NB4 (cell line): ENCODE measurements at places on chromosomes 16 and 17.
A peak's percentile ranks its signal among the peaks of the same experiment; 100 is the strongest.

DNA sequence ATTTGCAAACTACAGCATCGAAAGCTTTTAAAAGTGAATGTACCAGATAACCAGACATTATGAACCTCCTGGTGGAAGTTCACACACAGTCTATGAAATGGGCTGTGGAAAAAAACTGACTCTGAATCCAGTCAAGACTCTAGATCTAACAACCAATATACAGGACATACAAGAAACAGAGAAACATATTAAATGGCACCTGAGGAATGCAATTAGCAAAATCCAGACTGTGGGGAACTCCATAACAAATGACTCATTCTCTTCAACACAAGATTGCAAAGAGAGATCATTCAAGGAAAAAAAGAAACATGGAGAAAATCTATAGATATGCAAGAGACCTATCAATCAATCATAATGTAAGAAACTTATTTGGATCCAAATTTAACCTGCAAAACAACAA lies 119.0 kb downstream of the MYO1D start:
- no peak for DNase-seq

DNA sequence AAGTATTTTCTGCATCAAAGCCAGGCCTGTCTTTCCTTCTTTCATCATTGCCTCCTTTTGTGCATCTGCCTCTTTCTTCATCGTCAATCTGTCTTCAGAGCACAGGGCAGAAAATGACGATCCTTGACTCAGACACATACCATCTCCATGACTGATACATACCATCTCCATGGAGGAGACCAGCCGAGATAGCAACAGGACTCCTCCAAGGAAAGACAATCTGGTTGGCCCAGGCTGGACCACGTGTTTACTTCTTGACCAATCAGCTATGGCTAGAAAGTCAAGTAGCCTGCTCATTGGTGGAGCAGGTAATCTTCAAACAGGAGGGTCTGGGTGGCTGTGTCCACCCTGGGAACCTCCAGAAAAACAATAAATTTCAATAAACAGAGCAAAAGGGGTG lies 164.6 kb downstream of the CPPED1 start:
- DNase-seq = peak; percentile 6

DNA sequence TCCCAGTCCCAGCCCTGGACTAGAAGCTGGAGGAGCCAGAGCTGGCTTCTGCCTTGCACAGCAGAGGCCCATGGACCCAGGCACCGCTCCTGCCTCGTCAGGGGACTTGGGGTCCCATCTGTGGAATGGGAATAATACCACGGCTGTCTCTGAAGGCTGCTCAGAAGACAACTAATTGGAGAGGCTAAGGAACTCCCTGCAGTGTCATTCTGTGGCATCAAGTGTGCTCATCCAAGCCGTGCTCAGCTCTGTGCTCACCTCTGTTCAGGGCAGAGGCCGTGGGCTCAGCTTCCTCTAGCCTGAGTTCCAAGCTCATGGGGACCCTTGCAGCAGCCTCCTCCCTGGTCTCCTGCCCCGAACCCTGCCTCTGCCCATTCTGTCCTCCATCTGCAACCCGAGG lies 31.8 kb downstream of the BEAN1 start:
- DNase-seq = no peak

DNA sequence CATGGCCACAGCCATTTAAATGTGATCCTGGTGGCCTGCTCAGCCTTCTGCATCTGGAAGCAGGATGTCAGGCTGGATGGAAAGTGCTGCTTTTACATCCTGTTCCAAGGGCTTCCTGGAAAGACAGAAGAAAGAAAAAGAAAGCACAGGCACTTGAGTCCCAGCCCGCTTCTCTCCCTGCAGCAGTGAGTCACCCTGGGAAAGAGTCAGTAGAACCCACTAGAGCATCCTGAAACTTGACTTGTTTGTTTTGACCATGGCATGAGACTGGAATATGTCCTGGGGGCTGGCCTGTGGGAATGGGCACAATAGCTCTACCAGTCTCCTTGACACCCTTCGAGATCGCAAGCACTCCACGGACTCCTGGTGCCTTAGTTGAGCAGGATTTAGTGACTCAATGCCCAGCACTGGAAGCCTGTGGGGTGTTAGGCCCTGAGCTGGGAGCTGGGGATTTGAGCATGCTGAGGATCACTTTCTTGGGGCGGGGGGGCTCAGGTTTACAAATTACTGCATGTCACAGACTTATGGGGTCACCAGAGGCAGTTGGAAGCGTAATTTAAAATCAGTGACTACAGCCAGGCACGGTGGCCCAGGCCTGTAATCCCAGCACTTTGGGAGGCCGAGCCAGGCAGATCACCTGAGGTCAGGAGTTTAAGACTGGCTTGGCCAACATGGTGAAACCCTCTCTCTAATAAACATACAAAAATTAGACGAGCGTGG lies 22.1 kb upstream of the GNA13 start:
- no peak for DNase-seq

DNA sequence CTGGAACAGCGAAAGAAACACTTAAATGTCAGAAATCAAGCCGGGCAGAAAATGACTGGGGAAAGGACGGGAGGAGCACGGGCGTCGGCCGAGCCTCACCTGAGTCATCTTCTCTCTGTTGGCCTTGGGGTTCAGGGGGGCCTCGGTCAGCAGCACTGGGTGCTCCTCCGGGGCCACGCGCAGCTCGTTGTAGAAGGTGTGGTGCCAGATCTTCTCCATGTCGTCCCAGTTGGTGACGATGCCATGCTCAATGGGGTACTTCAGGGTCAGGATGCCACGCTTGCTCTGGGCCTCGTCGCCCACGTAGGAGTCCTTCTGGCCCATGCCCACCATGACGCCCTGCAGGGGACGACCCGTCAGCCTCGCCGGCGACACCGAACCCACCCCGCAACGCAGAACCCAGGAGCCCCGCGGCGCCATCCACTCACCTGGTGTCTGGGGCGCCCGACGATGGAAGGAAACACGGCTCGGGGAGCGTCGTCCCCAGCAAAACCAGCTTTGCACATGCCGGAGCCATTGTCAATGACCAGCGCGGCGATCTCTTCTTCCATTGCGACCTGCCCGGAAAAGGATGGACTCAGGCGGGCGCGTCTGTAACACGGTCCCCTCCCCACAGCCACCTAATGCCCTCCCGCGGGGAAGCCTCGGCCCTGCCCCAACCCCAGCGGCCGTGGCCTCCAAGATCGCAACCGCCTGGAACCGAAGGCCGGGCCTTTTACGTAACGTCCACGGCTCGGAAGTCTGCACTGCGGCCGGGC lies 616 bp downstream of the ACTG1 start:
- peak; percentile 38 for DNase-seq

- no peak for DNase-seq
Observed at GRCh38 chr17:49576088-49576916, 631 bp downstream of the NXPH3 start.

DNA sequence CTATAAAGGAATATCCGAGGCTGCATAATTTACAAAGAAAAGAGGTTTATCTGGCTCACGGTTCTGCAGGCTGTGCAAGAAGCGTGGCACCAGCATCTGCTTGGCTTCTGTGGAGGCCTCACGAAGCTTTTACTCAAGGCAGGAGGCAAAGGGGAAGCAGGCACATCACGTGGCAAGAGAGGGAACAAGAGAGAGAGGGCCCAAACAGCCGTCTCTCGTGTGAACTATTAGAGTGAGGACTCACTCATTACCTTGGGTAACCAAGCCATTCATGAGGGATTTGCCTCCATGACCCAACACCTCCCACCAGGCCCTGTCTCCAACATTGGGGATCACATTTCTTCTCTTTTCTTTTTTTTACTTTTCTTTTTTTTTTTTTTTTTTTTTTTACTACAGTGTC lies 7.5 kb upstream of the ALKBH5 start:
- peak; percentile 68 for DNase-seq
